OCI-LY7 (cell line): ENCODE measurements at places on chromosomes 7 and 10. TPM values are rescaled to one million over a fixed set of nuclear protein-coding genes. Genes with fewer than 3 reads are reported as not detected.

DNA sequence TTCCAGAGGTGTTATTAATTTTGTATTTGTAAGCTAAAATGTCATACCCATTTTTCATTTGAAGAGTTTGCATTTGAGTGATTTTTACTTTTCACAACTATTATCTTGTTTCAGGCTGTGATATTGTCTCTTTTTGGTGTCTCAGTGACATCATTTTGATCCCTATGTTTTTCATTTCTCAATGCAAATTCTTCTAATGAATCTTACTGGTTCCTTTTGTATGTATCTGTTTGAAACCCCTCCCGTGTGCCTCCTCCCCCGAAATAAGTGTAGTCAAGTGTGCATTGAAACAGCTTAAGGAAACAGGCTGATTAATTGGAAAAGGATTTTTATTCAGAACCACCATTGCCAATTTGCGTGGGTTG lies 77.8 kb downstream of the SHH start:
- no peak for DNase-seq

- no peak for DNase-seq
Observed at GRCh38 chr10:4074545-4075407, 289.8 kb upstream of the KLF6 start.

DNA sequence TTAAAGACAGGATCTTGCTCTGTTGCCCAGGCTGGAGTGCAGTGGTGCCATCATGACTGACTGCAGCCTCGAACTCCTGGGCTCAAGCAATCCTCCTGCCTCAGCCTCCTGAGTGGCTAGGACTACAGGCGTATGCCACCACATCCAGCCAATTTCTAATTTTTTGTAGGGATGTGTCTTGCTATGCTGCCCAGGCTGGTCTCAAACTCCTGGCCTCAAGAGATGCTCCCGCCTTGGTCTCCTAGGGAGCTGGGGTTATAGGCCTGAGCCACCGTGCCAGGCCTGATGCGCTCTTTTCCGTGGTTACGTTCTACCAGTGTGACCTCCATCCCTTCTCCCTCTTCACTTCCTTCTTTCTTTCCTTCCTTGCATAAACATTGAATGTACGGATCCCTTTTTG lies 34.2 kb upstream of the IL15RA start:
- no peak for DNase-seq

The PALS2 gene
- total RNA-seq: 74.0 and 75.9 TPM in 2 replicates

The NEURL1 gene
- not detected in 2 replicates for total RNA-seq

The UCMA gene
- not detected in 2 replicates for total RNA-seq

The SPDYE16 gene
- 0.20 and 0.21 TPM in 2 replicates for total RNA-seq

The NUDT1 gene
- total RNA-seq: 78.2 and 88.4 TPM in 2 replicates
